AG20443 (cell line): ENCODE measurements at places on chromosomes 2 and 18.

DNA sequence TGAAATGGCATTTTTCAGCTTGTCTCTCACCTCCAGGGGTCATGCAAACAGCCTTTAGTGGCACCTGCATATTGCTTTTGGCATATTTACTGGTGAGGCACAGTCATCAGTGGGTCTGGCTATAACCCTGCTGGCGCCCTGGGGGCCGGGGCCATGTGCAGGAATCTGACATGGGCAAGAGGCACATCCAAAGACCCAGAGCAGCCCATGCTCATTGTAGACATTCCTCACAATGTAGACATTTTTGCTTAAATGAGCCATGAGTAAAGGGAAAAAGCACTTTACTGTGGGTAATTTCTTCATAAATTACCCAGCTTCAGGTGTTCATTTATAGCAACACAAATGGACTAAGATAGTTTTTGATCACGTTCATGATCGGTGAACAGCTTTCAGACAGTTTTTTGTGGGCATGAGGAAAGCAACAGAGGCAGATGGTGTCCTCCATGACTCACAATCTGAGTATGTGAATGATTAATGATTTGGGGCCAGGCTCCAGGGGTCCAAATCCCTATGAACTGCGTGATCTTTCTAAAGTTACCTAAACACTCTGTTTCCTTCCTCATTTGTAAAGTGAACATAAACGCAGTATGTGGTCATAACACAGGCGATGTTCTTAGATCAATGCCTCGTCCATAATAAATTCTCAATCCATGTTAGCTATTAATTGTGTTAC, 85.8 kb downstream of the LIPG start:
- DNase-seq: peak; percentile 44

GRCh38 chr18:63477968-63478367, 1.2 kb downstream of the SERPINB5 start:
- DNase-seq: no peak

- DNase-seq: no peak
Measured at GRCh38 chr2:14188446-14188845, 444.1 kb upstream of the LRATD1 start.

DNA sequence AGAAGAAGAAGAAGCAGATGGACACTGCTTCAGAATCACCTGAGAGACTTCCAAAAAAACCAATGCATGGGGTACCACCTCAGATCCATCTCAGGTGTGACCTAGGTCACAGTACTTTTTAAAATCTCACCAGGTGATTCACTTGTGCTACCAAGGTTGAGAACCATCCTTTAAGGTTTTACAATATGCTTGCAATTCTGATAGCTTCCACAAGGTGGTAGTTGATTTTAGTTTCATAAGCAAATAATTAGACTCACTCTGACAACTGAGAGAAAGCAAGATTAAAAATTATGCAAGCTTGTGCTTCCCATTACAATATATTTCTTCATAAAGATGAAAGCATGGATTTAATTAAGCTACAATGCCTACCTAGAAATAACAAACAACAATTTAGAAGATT, 355.1 kb downstream of the EN1 start:
- no peak for DNase-seq

- no peak for DNase-seq
Measured at GRCh38 chr2:11850082-11850481, 103.7 kb downstream of the LPIN1 start.

- peak; percentile 3 for DNase-seq
Measured at GRCh38 chr2:127678531-127678930, 3.2 kb upstream of the LIMS2 start.

- no peak for DNase-seq
Measured at GRCh38 chr2:176834226-176834625, 378.4 kb upstream of the HNRNPA3 start.

DNA sequence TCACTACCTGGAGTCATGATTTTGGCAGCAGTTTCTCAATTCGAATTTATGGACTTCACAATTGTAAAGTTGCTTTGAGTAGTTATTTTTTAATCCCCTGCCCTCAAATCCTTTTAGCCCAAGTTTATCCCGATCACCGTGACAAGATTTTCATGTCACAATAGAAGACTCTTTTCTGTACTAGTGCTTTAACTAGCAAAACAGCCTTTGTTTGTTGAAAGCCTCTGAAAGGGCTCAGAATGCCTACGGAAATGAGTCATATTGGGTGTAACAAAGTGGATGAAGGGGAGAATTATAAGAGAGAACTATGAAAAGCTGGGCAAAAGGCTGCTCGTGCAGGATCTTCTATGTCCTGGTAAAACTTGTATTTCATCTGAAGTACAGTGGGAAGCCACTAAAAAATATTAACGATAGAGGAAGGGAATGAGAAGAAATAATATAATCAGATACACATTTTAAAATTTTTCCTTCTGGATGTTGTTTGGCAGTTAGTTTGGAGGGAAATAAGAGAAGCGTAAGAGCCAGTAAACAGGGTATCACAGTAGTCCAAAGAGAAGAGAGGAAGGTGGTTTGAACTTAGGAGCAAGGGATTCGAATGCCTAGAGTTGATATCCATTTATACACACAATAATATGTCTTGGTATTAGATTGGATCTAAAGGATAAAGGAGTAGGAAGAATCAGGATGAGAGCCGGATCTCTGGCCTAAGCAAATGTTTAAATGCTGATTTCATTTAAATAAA, 114.9 kb downstream of the GALNT13 start:
- DNase-seq: no peak

- no peak for DNase-seq
Measured at GRCh38 chr2:217379807-217380206, 519.9 kb upstream of the TNP1 start.

DNA sequence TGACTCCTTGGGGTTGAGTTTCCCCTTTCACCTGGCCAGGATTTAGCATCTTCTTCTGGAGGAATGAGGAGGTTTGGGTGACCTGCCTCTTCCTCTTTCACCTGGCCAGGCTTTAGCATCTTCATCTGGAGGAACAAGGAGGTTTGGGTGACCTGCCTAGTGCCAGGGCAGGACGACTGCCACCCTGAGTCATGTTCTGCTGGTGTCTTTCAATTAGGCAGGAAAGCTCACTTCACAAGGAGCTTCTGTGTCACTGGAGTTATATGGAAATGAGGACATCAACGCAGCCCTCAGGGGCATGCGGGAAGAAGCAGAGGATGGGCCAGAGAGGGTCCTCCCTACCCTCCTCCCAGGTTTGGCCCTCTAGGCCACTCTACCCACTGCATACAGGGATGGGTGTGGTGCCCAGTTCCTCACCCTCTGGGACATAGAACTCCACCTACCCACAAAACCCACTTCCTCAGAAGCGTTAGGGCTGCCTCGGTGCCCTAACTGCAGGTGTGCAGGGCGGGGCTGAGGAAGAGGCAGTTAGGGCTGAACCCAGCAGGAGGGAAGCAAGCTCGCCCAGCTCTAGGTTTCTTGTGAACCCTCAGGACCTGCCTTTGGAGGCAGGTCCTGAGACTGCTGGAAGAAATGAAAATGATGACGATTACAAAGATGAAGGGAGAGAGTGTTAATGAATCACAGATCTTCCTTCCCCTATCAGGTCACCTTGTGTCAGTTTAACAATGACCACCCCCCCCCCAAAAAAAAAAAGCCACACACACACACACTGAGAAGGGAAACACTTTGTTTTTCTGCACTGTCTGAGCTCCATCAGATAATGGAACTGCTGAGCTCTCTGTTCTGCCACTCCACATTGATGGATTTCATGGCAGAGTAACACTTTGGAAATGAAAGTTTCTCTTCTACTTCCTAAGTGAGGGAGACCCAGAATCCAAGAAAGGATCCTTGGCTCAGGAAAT, 71.0 kb downstream of the ARL4C start:
- no peak for DNase-seq

GRCh38 chr2:84768840-84769239, 112.0 kb downstream of the TRABD2A start:
- DNase-seq: no peak

GRCh38 chr2:74498500-74499266, 720 bp downstream of the LBX2 start:
- DNase-seq: no peak

- DNase-seq: no peak
Measured at GRCh38 chr2:139825726-139826125, 1045.5 kb upstream of the NXPH2 start.

GRCh38 chr2:230863031-230863430, 1.7 kb upstream of the ITM2C start:
- DNase-seq: no peak

DNA sequence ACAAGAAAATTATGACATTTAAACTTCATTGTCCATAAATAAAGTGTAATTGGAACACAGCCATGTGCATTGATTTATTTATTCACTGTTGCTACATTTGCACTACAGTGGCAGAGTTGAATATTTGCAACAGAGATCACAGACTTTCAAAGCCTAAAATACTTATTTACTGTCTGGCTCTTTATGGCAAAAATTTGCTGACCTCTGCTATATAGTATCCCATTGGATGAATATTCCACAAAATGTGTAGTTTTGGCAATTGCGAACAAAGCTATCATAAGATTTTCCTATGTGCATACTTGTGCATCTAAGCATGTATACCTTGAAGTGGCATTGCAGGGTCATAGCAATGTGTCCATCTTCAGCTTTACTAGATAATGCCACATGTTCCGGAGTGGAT, 32.1 kb downstream of the CCDC85A start:
- DNase-seq: no peak

DNA sequence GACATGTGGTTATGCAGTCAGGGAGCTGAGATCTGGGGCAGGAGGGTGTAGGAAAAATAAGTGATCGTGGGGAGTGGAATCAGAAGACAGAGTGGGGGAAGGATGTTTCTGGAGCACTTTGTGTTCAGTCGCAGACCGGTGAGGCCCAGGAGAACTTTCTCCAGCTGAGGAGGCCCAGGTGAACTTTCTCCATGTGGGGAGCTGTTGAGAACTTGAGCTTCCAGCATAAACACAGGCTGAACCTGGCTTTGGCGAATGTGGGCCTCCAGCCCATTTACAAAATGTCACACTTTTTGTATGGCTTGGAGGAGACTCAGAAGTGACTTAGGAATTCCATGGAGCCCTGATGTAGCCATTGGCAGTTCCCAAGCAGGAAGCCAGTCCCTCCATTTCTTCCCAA, 108.5 kb downstream of the VAPA start:
- no peak for DNase-seq

- peak; percentile 3 for DNase-seq
Measured at GRCh38 chr2:172087780-172088244, 2.5 kb downstream of the DLX1 start.

DNA sequence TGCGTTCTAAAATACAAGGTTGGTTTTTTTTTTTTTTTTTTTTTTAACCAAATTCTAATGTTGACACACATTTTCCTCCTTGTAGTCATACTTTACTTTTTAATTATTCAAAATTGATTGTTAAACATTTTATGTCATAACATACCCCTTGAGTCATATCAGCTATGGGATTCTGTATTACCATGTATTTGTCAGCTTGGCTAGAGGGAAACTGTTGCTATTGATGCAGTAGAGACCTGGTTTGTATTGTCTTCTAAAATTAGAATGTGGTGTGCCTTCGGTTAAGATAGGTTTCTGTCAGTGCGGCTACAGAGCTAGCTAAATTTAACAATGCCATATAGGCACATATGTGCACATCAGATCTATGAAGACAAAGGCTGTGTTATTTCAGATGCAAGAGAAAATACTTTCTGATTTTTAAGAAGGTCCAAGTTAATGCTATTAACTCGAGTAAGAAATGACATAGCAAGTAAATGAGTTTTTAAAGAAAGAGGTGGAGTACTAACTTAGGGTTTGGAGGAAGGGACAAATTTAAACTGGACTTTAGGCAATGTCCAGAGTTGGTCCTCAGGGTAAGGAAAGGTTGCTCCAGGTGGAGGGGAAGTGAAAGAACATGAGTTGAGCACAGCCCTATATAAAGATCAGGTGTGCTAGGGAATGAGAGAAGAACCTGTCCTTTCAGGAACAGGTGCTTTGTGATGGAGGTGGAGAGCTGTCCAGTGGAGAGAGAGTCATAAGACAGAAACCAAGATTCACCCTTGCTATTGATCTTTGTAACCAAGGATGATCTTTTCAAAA, 152.3 kb downstream of the PRPF40A start:
- DNase-seq: no peak

DNA sequence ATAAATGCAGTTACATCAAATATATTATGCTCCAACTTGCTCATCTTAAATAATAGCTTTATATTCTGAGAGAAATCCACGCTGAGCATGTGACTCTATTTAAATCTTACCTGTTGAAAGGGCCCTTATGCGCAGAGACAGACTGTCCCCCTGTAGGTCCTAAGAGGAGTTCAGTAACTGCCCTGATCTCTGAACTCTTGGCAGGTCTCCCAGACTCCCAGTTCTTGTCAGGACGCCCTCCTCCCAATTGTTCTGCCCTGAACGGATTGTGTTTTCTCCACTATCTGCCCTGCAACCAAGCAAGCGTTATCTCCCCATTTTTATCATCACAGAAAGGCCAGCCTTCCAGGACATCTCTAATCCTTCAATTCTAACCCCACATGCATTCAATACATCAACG, 954.6 kb downstream of the TSN start:
- DNase-seq: no peak

GRCh38 chr2:172917716-172918115, 157.9 kb upstream of the MAP3K20 start:
- no peak for DNase-seq

- DNase-seq: no peak
Measured at GRCh38 chr2:6722574-6722973, 143.1 kb downstream of the CMPK2 start.

- DNase-seq: no peak
Measured at GRCh38 chr2:39875914-39876267, 96.8 kb upstream of the THUMPD2 start.
